ENCODE measurements at places on chromosomes 16 and 17. TPM values are rescaled to one million over a fixed set of nuclear protein-coding genes. Genes with fewer than 3 reads are reported as not detected.

MGAT5B gene
- 0.89 TPM for total RNA-seq

DCTPP1 gene
- total RNA-seq = 72.8 TPM

MT1X gene
- 39.7 TPM for total RNA-seq

DNAAF8 gene
- 0.71 TPM for total RNA-seq

G6PC1 gene
- not detected for total RNA-seq

STH gene
- total RNA-seq = not detected

EEF2K gene
- 16.0 TPM for total RNA-seq

ASGR1 gene
- total RNA-seq = under 0.01 TPM

KRT20 gene
- not detected for total RNA-seq

RGS11 gene
- 0.49 TPM for total RNA-seq

SLC5A11 gene
- not detected for total RNA-seq

EPOP gene
- total RNA-seq = 2.8 TPM

ZNF423 gene
- 0.33 TPM for total RNA-seq

TBC1D3I gene
- not detected for total RNA-seq

ODAD4 gene
- 0.83 TPM for total RNA-seq

MYH13 gene
- total RNA-seq = not detected

USP31 gene
- 30.9 TPM for total RNA-seq

TBX21 gene
- total RNA-seq = not detected

HOXB2 gene
- total RNA-seq = 3.3 TPM

ACSM2A gene
- total RNA-seq = not detected
